ENCODE measurements at places on chromosomes 6 and 20.

DNA sequence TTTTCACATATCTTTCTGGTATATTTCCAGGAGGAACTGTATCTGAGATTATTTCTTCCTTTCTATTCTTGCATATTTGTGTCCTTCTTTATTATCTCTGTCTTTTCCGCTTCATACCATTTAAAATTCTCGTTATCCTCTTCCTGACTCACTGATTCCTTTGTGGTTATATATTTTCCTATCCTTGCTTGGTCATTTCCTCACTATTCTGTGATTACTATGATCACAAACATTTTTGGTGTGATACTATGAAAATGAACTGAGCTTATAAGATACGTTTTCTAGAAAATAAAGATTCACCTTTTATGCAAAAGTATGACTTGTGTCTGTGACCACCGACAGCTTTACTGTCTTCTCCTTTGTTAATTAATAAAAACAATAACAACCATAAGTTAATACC lies 26.5 kb upstream of the MYCT1 start:
- DNase-seq = peak; percentile 66

DNA sequence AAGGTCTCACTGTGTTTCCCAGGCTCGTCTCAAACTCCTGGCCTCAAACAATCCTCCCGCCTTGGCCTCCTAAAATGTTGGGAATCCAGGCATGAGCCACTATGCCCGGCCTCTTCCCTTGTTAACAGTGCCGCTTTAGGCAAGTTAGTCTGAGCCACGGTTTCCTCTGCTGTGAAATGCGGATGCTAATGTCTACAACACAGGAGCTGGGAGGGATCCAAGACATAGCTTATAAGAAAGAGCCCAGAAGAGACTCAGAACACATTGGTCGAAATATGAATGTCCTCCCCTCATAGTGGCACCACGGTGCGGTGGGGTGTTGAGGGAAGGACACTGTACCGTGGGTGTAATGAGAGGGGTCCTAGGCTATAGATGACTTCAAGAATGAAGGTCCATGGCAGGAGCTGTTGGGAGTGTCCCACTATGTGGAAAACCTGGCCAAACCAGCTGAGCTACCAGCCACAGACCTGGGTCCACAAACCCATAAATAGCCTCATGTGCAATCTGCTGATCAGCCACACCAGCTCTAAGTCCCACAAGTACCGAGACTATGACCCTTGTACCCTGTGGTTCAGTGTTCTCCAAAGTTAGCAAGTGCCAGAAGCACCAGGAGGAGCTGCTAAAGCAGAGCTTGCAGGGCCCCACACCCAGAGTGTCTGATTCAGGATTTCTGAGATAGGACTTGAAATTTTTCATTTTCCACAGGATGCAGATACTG lies 57.8 kb upstream of the ZFAND3 start:
- DNase-seq = no peak

GRCh38 chr6:96563853-96564252 lies 925 bp downstream of the FHL5 start:
- DNase-seq = no peak

GRCh38 chr6:127514179-127514772 lies 4.9 kb downstream of the MTCL3 start:
- DNase-seq = no peak

DNA sequence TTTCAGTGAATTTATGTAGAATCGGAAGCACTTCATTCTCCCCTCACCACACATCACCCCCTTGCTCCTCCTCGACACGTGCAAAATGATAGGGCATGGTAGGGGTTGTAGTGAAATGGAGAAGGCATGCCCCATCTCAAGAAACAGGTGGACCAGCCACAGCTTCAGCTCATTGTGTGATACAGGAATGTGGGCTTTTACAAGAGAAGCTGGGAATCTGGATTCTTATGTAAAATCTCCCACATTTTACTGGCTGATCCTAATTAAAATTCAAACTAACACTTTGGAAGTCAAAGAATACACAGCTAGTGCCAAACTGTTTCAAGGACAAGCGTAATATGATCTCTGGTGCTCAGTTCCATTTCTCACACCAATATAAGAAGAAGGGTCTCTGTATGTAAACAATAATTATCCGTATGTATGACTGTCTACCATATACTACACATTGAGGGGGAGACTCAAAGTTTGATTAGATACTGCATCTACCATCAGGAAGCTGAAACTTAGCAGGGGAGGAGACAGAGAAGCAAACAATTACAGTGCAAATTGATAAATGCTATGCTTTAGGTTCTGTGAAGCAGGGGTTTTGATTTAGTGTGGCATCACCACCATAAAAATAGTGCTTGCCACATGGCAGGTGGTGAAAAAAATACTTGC lies 24.3 kb upstream of the KIAA0408 start:
- DNase-seq = no peak

DNA sequence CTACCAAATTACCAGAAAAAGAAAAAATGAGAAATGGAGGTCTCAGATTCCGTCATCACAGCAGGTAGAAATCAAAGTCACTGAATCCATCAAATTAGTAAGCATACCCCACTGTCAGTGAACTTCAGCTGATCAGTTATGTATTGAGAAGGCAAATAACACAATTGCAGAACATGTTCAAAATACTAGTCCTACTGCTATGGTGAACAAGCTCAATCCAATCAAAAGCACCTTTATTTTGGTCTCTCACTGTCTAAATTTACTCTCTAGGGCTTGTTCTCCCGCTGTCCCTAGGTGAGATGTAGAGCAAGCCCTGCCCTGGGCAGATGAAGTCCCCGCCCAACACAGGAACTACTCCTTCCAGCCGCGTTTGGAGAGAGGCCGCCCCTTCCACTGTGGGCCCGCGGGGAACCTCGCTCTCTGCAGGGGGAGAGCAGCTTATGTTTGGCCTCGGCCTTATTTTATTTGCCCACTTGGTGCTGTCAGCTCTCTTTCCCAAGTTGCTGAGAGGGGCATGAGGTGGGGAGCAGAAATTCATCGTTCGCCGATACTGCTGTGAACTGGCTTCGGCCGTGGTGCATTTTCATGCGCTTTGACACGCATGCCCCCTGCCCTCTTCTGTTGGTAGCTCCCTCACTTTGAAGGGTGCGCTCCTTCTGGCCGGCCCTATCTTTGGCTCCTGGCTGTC lies 14.3 kb upstream of the MAP1LC3A start:
- DNase-seq = no peak

DNA sequence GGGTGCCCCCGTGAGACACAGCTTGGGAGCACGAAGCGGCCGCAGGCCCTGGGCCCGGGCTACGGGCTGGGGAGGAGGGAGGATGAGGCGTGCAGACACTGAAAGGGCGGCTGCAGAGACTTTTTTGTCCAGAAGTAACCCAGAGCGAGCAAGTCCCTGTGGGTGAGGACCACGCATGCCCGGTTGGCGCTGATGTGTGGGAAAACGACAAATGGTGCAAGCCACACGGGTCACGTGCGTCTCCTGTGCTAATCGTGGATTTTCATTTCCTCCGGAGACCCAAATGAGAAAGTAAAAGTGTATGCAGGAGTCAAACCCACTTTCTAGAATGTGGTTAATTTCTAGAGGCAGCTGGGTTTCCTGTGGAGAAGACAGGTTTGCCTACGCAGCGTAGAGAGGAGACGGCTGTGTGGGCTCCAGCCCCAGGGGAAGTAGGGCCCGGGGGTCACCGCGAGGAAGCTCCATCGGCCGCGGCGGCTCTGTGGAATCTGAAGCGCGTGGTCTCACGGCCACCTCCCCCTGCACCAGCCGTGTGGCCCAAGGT lies 19.0 kb downstream of the DLL1 start:
- no peak for DNase-seq

DNA sequence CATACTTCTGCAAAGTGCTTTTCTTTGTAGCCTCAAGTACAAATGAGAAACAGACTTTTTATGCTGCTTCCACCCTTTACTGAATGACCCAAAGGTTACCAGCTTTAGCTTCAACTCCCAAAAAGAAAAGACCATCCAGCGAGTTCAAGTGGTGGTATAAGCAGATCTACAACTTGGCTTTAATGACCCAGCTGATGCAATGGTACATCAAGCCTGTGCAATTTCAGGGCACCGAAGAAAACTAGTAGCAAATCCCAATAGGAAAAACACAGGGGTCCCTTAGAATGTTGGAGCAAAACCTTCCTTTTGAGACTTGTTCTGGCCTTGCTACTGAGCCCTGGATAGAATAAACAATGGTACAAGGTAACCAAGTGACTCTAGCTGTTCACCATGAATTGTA lies 33.8 kb downstream of the STX7 start:
- no peak for DNase-seq

GRCh38 chr6:110114004-110114403 lies 65.5 kb downstream of the WASF1 start:
- no peak for DNase-seq

DNA sequence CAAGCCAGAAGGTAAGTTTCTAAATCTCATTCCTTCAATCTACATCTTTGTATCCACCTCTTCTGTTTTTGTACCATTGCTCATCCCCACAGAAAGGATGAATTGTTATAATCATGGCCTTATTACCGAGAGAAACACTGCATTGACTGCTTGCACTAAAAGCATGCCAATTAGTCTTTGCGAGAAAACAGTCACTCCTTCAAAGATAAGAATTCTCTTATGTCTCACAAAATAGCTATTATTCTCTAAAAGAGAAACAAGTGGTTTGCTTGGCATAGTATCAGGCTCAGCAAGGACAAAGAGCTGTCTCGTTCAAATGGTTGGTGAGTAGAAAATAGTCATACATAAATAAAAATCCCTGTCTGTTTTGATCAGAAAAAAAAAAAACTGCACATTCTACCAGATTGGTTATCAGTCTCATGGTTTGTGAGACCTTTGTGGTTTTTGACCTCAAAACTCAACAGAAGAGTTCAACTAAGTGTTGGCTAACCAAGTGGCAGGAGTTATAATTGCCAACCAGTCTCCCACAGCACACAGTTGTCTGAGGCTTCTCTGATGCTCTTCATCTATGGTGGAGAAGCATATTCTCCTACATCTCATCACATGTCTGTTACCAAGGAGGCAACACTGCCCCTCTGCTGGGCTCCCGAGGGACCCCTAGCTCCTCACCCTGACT lies 35.1 kb upstream of the ARMH2 start:
- no peak for DNase-seq

GRCh38 chr6:3410385-3411360 lies 46.2 kb downstream of the SLC22A23 start:
- peak; percentile 67 for DNase-seq

GRCh38 chr20:55513954-55514353 lies 491.4 kb downstream of the CBLN4 start:
- no peak for DNase-seq

- no peak for DNase-seq
Measured at GRCh38 chr20:23358923-23359593, 2.9 kb upstream of the GZF1 start.

DNA sequence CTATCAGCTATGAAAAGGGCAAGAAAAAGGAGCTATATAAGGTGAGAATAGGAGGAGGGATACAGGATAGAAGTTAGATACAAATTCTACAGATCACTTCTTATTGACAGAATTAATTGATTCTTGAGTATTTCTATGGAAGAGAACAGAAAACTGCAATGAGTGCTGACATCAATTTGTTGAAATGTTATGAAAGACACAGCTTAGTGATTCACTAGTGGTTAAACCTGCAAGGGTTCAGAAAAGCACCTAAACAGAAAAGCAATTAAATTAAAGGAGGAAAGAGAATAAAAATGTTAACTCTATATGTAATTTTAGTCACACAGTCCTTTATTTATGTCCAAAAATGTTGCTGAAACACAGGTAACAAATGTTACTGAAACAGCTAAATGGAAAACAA lies 254.4 kb upstream of the RUNX2 start:
- peak; percentile 66 for DNase-seq

DNA sequence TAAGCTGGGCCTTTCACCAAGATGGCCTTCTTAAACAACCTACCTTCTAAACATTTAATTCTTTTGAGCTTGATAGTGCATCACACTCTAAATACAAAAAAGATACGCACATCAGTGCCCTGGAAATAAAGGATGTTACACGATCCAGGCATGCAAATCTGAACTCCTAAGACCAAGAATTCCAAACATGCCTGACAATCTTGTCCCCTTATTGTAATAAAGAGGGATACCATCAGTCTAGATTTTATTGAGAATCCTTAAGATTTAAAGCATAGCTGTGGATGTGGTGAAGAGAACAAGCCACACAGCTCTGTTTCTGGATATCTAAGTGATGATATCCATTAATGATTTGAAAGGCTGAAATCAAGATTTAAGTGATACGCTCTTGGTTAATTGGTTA lies 13.0 kb downstream of the ZNF451 start:
- no peak for DNase-seq

- no peak for DNase-seq
Measured at GRCh38 chr20:1295276-1295930, 29.3 kb downstream of the SNPH start.

DNA sequence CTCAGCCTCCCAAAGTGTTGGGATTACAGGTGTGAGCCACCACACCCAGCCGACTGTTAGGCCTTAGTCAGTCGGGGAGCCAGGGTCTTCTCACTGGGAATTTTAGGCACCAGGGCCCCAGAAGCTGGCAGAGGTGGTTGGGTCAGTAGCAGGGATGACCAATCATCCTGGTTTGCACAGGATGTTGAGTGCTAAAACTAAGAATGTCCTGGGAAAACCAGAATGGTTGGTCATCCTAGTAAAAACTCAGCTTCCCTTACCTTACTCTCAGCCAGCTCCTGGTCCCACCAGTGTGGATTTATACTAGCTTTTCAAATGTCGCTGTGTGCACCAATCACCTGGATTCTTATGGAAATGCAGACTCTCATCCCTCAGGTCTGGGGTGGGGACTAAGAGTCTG lies 31.8 kb downstream of the KCNG1 start:
- no peak for DNase-seq

- DNase-seq = no peak
Measured at GRCh38 chr6:15995493-15995892, 133.4 kb upstream of the MYLIP start.

- DNase-seq = no peak
Measured at GRCh38 chr20:57220337-57221145, 45.9 kb downstream of the BMP7 start.

- no peak for DNase-seq
Measured at GRCh38 chr6:24972311-24972958, 36.7 kb upstream of the RIPOR2 start.

DNA sequence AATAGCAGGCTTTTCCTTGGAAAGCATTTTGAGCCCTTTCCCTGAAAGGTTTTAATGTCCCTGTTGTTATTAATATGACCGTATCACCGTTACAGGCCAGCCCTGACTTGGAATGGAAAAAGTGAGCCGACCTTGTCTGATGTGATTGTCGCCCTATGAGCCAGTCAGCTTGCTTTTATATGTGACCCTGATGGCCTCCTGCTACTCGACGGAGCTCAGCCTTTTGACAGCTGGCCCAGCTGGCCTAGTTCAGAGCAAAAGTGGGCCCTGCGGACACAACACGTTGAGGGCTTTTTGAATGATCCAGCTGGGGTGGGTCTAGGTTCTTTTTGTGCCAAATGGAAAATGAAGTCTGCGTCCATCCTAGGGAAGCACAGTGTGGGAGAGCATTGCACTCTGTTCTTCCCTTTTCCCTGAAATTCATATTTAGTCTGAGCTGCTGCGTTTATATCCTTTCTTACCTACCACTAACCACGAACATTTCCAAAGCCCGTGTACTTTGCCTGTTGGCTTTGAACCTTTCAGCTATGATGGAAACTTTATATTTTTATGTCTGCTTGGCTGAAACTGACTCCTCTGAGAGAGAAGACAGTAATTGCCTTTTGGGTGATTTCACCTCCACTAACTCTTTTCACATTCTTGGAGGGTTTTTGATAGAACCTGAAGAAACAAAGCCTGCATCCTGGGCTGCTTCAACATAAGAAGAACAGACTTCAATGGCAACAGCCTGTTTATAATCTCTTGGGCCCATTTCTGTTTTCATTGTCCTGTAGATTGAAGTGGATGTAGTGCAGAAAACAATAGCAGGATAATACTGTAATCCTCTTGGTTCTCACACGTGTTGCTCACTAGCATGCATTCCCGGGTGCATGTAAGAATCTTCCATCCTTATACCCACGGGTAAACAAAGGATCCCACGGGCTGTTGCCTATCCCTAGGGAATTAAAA lies 121.8 kb upstream of the HDGFL1 start:
- no peak for DNase-seq

Data from cardiac fibroblast (primary cell).